ENCODE measurements at places on chromosomes 7 and 10.

DNA sequence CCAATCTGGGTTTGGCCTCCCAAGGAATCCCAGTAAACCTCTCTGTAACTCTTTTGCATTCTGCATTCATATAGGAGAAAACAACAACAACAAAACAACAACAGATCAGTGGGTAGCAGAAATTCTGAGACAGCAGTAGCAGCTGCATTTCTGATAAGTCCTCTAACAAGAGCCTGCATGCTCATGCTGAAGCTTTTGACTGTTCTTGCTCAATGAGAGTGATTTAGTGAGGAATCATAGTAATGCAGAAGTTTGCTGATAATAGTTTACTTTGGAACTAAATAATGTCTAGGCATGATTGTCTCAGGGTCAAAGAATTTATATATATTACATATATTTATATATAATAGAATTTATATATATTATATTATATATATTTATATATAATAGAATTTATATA lies 35.2 kb downstream of the BMPER start:
- no peak for DNase-seq

- no peak for DNase-seq
Measured at GRCh38 chr7:18693816-18694215, 198.3 kb downstream of the HDAC9 start.

- DNase-seq, result no peak
Measured at GRCh38 chr10:59006511-59007306, 169.7 kb upstream of the PHYHIPL start.

DNA sequence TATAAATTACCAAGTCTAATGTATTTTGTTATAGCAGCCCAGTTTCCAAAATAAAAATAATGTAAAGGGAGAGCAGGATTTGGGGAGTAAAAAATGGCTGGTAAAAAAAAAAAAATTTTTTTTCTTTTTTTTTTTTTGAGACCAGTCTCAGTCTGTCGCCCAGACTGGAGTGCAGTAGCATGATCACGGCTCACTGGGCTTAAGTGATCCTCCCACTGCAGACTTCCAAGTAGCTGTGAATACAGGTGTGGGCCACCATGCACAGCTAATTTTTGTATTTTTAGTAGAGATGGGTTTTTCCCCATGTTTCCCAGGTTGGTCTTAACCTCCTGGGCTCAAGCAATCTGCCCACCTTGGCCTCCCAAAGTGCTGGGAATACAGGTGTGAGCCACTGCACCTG lies 4.8 kb upstream of the LSM8 start:
- no peak for DNase-seq

DNA sequence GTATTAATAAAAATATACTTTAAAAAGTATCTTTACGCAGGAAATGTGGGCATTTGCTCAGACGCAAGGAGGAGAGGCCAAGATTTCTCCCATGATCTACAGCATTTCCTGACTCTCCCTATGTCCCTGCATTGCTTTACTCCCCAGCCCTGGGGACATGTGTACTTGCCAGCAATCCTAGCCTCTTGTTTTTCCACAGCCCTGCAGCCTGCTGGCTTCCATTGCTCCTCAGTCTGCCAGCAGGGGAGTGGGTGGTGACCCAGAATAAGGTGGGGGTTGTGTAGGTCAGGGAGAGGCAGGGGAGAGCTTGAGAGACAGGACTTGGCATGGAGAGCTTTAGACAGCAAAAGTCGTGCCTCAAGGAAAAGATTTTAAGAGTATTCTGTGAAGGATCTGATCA lies 307.7 kb downstream of the CDK14 start:
- no peak for DNase-seq

- no peak for DNase-seq
Measured at GRCh38 chr7:96685353-96685752, 24.3 kb downstream of the SEM1 start.

GRCh38 chr7:151383638-151384351 lies 26.0 kb downstream of the WDR86 start:
- DNase-seq, result no peak

GRCh38 chr7:42573881-42574672 lies 337.1 kb upstream of the GLI3 start:
- DNase-seq, result no peak

GRCh38 chr10:4191354-4191753 lies 406.3 kb upstream of the KLF6 start:
- DNase-seq, result no peak

- DNase-seq, result no peak
Measured at GRCh38 chr7:139522830-139523198, 671 bp upstream of the CLEC2L start.

DNA sequence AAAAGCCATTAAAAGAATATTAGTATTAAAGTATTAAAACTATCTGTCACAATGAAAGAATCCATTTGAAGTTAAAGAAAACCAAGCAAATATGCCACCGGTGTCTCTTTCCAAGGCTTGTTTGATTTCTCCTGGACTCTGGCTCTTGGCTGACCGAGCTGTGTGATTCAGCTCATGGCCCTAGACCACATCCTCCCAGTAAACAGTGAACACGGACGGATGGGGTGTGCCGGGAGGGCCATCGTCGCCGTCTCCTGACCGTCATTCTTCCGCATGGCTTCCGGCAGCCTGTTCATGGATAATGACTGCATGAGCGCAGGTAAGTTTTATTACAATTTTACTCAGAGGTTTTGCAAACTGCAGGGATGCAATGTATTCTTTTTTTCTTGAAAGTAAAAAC lies 218.5 kb downstream of the DNAJB6 start:
- DNase-seq, result no peak

DNA sequence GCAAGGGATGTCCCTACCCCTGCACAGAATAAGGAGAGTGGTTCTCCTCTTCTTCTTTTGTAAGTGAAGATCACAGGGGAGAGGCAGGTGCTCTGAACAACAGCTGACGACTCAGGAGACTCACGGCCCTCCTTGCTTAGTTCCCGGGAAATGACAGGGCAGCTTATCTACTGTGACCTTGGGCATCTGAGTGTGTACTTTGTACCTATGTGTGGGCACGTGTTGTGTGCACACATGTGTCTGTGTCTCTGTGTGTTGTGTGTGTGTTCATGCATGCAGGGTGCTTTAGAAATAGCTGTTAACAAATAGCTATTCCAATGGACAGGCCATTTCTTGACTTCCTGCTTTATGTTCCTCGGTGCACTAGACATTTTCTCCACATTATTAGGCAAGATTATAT lies 80.5 kb upstream of the NPS start:
- DNase-seq, result no peak

- DNase-seq, result no peak
Measured at GRCh38 chr7:151131592-151132293, 35.8 kb downstream of the GBX1 start.

DNA sequence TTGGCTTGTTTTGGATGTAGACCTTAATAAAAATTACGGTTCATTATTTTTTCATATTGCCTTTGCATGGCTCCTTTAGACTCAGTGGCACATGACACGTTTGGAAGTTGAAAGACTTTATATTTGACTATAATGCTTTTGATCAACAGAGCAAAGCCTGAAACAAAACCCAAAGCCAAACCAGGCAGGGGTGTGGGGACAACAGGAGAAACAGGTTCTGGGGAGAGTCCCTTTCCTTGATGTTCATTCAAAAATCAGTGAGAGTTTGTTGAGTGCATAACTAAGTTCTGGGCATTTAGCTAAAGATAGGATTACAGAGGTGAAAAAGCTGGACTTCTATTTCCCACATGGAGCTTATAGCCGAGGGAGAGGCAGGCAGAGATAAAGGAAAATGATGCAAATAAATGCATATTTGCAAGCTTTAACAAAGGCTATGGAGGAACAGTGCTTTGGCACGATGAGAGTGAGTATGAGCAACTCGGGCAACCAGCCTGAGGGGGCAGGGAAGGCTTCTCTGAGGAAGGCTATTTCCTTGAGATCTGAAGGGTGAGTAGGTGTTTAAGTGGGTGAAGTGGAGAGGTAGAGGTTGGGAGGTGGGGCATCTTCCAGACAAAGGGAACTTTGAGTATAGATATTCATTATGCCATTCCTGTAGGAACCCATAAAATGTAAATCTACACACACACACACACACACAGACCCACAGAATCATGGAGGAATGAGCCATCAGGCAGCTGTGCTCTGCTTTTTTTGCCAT lies 34.5 kb upstream of the PDZD8 start:
- DNase-seq, result no peak

DNA sequence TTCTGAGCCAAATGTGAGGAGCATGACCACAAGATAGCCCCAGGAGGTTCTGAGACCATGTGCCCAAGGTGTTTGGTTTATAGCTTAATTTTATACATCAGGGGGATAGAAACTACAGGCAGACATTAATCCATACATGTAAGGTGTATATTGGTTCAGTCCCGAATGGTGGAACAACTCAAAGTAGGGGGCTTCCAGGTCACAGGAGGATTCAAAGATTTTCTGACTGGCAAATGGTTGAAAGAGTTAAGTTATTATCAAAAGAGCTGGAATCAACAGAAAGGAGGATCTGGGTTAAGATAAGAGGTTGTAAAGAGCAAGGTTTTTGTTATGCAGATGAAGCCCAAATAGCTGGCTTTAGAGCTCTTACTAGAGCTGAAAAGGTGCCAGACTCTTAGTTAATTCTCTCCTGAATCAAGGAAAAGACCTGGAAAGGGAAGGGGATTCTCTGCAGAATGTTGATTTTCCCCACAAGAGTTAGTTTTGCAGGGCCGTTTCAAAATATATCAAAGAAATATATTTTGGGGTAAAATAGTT lies 640.0 kb downstream of the IPMK start:
- DNase-seq, result no peak

GRCh38 chr7:20749906-20750305 lies 36.8 kb downstream of the SP8 start:
- no peak for DNase-seq

DNA sequence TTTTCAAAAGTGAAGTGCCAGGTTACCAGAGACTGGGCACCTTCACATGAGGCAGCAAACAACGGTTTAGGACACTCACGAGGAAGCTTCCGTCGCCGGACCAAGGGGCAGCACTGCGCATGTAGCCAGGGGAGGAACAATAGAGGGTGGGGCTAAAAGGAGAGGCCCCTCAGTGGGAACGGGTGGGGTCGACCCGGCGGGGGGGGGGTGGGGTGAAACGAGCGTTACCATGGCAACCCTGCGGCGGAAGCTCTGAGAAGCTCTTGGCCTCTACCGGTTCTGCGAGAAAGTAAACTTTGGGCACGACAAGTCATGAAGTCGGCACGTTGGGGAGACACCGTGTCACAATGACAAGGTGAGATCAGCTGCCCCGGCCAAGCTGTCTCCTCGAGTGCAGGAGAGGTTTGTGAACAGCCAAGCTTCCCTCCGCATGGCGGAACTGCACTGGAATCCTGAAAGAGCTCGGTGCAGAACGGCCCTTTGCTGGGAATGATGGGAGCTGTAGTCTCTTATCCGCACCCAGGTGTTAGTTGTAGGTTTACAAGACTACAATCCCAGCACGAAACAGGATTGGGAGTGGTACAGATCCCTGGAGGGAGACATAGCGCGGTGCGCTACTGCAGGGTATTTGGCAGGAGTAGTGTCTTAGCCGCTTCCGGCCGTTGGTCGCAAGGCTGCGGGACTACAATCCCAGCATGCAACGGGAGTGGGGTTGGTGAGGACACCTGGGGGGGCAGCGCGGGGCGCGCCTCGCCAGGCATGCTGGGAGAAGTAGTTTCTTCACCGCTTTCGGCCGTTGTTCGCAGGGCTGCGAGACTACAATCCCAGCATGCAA lies 72.8 kb upstream of the ZNF722 start:
- DNase-seq, result peak; percentile 66

- no peak for DNase-seq
Measured at GRCh38 chr10:98519841-98520240, 73.1 kb upstream of the HPS1 start.

GRCh38 chr10:55019439-55019838 lies 218.4 kb upstream of the PCDH15 start:
- DNase-seq, result no peak

DNA sequence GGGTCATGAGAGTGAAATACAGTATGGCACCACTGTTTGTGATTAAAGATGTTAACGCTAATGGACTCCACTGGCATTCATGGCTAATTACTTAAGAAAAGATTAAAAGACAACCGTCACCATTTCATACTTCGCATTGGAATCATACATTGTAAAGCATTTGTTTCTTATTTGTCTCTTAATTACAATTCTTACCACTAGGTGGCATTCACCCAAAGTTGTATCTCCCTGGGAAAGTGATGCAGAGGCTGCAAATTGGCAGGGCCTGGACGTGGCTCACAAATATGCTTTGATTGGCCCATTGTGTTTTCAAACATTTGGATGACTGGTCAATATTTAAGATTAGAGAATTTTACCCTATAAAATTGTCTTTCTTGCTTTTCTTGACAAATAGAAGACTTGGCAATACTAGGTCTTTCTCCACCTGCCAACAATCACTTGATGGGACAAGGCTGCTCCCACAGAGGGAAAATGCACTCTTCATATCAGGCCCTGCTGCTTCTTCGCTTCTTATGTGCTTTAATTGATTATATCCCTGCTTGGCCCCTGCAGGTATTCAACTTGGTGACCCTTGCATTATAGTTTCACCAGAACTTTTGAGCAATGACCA lies 72.1 kb upstream of the STARD3NL start:
- DNase-seq, result peak; percentile 18

DNA sequence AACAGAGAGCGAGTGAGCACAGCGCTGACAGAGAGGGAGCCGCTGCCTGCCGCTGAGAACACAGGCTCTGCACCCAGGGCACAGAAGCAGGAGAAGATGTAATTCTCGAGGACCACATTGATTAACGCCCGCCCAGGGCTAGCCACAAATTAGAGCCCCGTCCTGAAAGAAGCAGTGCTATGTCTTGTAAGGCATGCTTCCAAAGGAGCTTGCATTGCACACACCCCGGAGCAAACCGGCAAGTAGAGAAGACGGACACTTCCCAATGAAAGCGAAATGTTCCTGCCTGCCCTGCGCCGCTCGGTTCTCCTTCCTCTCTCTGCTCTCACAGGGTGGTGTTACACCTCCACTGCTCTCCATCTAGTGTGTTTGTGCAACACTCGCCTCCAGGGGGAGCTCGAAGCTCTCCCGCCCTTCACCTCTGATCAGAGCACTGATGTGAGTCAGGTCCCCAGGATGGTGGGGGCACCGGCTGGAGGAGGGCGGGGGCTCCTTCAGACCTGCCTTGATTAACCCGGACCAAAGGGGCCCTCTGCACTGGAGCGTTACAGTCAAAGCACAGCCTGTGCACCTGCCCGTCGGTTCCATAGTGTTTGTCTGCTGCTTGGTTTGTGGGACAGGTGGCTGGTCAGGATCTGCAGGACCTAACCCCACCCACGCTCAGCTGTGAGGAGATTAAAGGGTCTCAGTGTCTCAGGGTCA lies 316.5 kb downstream of the ADARB2 start:
- peak; percentile 91 for DNase-seq

DNA sequence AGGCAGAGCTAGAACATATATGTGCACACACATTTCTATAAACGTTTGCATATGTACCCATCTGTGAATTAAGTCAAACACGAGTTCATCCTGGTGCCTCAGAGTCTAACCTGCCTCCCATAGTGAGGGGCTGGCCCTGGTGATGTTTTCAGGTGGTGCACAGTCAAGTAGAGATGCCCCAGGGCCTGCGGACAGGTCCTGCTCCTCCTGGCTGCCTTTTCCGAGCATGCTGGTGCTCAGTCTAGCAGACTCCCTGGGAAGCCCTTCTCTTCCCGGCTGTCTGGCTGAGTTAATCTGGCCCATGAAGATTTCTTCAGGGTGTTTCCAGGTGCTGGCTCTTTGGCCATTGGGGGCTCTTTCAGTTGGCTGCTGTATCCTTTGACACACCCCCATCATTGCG lies 14.3 kb downstream of the ADCY1 start:
- DNase-seq, result no peak

- DNase-seq, result no peak
Measured at GRCh38 chr10:117885206-117885829, 161.4 kb downstream of the RAB11FIP2 start.

GRCh38 chr7:157539521-157539920 lies 202.7 kb downstream of the DNAJB6 start:
- DNase-seq, result no peak
